ENCODE measurements at places on chromosomes 4 and X.

DNA sequence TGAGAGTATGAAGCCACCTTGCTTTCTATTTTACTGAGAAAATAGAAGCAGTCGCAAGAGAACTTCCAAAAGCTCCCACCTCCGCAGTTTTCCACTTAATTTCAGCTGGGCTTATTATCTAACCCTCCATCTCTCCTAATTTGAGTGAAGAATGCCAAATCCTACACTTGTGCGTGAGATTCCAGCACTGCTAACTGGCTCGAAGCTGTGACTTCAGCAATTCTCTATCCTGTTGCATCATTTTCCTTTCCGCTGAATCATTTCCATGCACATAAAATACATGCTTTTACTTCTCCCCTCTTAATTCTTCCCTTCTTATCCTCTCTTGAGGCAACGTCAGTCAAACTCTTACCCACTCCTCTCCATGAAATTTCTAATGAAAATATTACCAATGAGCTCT is 189.5 kb downstream of the GASK1B start:
- no peak for DNase-seq

DNA sequence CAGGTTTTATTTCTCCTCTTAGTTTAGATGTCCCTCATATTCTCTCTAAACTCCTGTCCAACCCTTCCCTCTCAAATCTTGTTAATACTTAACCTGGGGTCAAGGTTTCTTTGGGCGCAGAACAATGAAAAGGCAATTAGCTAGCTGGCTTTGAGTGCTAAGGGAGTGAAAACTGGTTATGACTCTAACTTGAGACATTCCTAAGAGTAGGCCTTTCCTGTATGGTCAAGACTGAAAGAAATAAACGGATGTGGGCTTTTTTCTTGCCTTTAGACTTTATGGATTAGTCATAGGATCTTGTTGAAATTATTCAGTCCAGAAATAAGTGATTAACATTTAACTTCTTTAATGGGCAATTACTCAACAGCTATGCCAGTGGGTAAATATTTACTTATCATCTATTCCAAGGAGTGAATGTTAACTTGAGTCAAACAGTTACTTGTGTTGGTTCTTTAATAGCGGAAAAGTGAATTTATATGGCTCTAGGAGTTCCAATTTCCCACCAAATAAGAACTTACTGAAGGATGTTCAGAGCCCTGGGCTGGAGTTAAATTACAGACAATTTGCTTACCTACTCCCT is 141.7 kb upstream of the SCML1 start:
- peak; percentile 13 for DNase-seq

GRCh38 chr4:105352826-105353225 is 121.0 kb downstream of the PPA2 start:
- DNase-seq, result no peak

DNA sequence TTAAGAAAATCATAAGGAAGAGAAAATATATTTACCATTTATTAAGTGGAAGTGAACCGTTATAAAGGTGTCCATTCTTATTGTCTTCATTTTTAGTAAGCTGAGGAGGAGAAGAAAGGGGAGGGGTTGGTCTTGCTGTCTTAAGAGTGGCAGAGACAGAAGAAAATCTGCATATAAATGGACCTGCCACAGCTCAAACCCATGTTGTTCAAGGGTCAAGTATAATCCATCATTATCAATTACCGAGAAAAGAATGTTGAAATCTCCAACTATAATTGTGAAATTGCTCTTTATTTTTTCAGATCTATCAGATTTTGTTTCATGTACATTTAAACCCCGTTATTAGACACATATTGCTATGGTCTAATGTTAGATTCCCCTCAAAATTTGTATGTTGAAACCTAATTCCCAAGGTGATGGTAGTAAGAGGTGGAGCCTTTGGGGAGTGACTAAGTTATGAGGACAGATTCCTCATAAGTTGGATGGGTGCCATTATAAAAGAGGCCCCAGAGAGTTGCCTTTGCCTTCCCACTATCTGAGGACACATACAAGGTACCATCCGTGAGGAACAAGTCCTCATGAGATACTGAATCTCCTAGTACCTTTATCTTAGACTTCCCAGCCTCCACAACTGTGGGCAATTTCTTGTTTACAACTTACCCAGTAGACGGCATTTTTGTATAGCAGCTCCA is 58.5 kb upstream of the SMAD1 start:
- DNase-seq, result no peak

DNA sequence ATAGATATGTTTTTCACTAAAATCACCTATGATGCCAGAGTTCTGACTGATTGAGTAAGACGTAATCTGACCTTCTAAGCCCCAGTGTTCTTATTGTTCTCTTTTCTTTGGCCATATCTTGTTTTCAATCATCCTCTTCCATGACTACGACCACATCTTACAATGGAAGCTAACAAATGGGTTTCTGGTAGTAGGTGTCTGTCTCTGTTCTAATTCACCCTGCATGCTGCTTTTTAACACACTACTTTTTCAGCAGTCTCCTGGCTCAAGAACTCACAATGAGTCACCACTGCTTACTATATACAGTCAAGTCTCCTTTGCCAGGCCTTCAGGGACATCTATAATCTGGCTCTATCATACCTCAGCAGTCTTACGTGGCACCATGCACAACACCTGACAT is 146.1 kb downstream of the NEXMIF start:
- no peak for DNase-seq

GRCh38 chr4:148124512-148124911 is 317.7 kb downstream of the NR3C2 start:
- no peak for DNase-seq

GRCh38 chr4:70577220-70577927 is 14.7 kb upstream of the AMBN start:
- DNase-seq, result peak; percentile 9

DNA sequence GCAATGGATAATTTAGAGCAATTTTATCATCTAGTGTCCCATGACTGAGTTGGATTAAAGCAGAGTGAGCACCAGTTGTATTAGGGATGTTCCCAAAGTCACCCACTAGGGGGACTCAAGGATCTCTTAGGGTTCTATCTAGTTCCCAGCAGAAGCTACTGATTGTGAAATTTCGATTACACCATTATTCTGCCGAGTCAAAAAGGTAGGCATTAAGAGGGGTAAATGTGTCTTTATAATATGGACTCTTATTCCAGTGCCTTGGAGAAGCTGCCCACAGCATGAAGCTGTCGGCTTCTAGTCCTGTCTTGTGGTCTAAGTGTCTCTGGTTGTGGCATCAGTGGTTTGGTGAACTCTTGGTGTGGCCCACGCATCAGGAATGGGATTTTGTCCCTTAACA is 53.3 kb downstream of the RGS12 start:
- peak; percentile 75 for DNase-seq

DNA sequence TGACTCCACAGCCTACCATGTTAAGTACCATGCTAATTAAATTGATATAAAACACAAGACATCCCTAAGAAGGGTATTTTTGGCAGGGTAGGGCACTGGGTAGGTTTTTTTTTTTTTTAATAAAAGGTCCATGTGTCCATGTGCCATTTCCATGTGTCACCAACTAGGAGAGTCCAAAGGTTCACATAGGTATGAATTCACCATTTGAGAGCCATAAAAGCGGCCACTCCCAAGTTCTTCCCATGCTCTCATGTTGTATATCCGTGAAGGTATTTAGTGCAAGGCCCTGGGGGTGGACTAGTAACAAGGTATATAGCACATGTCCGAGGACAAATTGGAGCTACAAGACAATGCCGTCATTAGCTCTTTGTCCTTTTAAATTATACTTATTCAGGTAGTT is 107.3 kb downstream of the PDE5A start:
- no peak for DNase-seq

DNA sequence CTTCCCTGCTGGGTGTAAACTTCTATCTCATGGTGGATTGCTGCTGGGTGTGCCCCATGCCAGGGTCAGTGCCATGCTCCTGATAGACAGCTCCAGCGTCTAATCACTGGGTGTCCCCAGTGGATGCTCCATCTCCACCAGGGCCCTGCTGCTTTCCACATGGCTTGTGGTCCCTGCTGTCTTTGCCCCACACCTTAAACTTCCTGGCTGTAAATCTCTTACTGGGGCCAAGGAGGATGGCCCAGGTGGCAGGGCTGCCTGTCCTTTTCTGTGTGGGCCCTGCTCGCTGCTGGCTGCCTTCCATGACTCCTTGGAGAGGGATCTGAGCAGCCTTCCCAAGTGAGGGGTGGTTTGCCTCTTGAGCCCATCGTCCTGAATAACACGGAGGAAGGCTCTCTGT is 51.8 kb downstream of the RGS12 start:
- DNase-seq, result no peak

DNA sequence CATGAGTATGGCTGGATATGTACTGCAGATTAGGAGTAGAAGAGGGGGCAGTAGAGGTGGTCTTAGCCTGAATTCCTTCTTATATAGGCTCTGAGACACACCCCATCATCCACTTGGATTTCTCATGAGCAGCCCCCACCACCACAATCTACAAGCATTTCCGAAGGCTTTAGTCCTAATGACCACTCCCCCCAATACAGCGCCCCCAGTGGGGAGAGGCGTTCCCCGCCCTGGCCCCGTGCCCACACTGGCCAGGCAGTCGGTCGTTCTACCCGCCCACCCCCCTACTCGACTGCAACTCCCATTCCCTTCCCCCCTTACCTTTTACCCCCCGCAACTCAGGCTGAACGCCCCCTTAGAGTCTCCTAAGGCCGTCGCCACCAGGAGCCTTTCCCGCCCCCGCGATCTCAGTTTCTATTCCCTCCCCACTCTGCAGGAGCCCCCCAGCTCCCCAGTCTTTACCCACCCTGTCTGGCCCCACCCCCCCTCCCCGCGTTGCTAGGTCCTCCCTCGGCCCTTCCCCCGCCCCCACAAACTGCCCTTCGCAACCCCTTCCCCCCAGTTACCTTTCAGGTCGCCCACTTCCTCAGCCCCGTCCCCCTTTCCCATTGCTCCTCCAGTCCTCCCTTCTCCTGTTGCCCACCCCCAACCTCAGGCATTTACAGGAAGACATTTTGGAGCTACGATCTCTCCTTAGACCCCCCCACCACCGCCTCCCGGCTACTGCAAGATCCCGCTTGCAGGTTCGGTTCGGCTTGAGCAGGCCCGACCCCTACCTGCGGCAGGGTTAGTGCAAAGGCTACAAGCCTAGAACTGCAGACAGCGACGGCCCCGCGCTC is 468 bp downstream of the ZMYM3 start:
- DNase-seq, result peak; percentile 33
